ENCODE measurements at places on chromosomes 3 and 15.
A peak's percentile ranks its signal among the peaks of the same experiment; 100 is the strongest.

- DNase-seq: peak; percentile 94
Observed at GRCh38 chr3:12841149-12841969, at the start of gene RPL32. RPL32 (minus strand) TSS chr3:12841565; CDS start chr3:12840237, 1,328 bp downstream.

DNA sequence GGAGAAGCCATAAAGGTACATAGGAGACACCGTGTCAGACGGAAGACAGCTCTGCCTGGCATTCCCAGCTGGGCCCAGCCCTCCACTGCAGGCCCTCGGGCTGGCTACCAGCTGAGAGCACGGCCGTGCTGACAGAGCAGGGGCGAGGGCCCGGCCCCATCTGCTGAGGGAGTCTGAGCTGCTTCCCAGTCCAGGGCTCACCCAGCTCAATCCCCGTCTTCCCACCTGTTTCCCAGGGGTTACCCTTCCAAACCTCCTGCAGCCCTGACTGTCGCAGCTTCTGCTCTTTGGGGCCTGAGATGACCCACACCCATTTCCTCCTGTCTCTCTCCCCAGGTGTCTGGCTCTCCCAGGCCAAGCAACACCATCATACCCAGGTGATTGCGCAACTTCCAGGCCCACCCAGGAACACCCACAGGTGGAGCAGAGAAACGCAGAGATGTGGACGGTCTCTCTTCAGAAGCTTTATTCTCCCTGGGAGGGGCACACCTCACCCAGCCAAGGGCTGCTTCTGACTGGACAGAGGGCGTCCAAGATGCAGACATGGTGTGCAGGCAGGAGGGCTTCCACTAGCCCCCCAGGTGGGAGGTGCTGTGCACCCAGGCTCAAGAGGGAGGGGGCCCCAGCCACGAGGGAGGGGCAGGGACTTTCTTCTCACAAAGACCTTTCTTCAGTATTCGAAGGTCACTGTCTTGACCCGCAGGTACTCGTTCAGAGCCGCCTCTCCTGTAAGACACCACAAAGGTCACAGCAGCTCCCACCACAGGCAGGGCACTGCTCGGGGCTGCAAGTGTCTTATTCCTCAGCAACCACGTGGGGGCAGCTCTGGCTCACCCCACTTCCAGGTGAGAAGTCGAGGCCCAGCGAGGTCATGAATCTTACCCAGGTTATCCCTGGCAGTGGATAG, 19.4 kb upstream of the SLC41A3 start:
- no peak for DNase-seq

GRCh38 chr3:71011565-71012287, 571.8 kb downstream of the FOXP1 start:
- DNase-seq: no peak

DNA sequence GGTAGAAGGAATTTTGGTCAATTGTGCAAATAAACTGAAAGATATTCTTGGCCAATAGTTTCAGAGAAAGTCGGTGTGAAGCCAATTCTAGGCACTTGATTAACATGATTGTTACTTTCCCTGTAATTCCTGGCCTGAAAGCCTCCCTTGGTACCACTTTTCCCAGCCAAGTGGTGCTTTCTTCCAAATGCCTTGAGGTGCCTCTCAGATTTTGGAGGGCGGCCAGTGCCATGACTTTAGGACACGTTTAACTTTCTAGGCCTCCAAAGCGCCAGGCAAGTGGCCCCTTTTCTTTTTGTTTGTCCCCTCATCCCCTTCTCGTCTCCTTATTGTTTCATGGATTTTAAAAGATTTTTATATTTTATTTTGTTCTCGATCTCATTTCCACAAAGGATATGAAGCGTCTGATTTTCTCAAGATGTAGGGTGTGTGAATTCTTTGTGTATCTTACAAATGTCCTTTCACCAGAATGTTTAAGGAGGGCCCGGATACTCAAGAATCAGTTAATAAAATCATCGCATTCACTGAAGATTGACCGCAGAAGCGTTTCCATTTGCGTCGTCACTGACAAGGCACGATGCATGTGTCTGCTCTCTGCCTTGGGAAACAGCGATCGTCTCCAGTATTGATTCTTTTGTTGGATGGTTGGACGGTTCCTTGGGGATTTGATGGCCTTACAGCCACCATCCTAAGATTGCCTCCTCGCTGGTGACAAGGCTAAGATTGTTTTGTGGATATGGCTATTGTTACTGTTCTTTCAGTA, 87.8 kb downstream of the ASB7 start:
- no peak for DNase-seq

DNA sequence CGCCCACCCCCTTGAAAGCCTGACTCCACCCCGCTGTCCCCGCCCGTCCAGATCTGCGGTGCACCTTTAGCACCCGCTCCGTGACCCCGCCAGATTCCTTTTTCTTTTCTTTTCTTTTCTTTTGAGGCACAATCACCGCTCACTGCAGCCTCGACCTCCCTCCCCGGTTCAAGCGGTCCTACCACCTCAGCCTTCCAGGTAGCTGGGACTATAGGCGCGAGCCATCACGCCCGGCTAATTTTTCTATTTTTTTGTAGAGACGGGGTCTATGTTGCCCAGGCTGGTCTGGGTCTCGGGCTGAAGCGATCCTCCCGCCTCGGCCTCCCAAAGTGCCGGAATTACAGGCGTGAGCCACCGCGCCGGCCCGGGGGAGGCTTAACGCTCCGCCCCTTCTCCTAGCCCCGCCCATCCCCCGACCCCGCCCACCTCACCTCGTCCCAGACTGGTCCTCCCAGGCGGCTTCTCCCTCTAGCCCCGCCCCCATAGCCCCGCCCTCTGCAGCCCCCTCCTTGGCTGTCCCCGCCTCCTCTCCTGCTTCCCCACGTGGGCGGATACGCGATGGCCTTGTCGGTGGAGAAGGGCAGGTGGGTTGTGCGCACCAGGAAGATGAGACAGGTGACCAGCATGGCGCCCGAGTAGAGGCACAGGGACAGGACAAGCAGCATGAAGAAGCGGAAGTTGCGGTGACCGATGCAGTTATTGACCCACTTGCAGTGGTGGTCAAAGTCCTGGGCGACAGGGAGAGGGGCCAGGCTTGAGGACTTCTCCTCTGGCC, 3.2 kb downstream of the ZDHHC19 start:
- no peak for DNase-seq
